NCI-H510A treated with DMSO at 0.1 percent for 48 hours (cell line): ENCODE measurements at places on chromosomes 12 and 14.

- no peak for DNase-seq
Measured at GRCh38 chr14:29553427-29553826, 374.2 kb downstream of the PRKD1 start.

- no peak for DNase-seq
Measured at GRCh38 chr12:91127751-91128150, 16.5 kb upstream of the LUM start.

DNA sequence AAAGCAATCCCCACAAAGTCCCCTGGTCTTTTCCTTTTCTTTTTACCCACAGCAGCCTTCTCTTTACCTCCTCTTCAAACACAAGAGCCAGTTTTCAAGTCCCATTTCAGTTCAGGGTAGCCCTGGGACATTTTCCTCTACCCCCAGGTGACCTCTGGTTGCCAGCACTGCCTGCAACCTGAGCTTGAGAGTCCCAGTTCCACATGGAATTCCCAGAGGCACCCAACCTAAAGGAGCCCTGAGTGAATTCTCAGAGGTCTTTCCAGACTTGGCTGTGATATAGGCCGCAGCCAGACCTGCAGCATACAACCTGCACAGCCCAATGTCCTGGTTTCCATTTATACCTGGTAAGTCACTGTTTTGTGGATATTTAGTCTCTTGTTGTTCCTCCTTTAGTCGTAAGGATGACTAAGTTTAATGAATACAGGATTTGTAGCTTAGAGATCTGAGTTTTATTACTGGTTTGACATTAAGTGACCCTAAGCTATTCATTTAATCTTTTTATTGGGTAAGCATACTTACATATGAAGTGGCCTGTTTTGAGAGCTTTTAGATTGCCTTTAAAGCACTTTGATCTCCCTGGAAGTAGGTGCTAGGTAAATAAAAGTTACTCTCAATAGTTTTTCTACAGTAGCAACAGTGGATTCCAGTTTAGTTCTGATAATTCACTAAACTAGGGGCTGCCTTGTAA is 159.8 kb downstream of the TGFB3 start:
- DNase-seq, result peak; percentile 91

DNA sequence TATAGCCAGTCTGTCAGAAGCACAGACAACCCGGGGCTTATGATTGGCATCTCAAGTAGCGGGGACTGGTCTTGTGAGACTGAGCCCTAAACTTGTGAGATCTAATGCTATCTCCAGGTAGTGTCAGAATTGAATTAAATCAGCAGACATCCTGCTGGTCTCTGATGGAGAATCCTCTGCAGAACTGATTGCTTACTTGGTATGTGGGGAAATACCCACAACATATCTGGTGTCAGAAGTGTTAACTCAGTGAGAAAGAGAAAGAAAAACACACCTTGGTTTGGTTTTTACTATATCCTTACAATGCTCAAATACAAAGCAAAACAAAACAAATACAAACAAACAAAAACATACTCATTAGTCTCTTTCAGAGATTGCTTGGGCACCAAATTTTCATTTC is 10.0 kb downstream of the SEL1L start:
- no peak for DNase-seq

DNA sequence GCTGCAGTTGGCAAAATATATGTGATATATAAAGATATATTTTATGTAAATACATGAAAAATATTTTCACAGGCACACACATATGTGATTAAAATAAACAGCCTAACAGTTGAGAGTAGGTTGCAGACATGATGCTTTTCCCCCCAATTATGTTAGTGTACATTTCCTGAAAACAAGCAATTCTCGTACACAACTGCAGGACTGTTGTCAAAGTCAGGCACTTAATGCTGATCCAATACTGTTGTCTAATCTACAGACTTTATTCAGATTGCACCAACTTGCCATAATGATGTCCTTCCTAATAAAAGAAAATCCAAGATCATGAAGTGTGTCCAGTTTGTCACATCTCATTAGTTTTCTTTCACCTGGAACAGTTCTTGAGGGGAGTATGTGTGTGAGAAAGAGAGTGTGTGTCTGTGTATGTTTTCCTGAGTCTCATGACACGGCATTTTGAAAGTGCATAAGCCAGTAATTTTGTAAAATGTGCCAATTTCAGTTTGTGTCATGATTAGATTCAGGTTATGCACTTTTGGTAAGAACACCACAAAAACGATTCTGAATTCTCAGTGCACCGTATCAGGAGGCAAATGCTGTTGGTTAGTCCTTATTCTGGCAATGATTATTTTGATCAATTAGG is 16.5 kb upstream of the SEL1L start:
- no peak for DNase-seq

GRCh38 chr12:58504143-58504938 is 416.0 kb downstream of the LRIG3 start:
- DNase-seq, result peak; percentile 40

- DNase-seq, result no peak
Measured at GRCh38 chr14:38261620-38262019, 5.7 kb upstream of the CLEC14A start.

DNA sequence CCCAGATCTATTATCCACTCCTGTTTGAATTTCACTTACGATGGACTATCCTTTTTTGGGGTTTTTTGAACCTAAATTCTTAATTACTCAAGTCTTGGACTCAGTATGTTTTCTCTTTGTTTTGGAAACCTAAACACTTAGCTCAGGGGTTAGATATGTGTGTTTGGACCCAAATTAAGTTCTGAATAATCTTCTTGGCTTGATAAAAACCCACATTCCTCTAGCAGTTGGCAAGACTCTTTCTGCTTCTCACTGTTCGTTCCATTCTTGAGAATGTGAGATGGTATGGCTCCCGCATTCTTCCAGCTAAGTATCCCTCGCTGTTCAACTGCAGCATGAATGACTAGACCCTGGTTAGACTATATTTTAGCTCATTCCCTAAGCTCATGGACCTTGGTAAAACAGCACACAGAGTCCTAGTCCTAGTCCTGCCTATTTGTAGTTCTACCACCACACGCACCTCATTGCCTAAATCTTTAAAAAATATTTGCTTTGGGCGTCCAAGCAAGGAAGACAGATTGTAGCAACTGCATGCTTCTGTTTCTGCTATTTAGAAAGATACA is 860.0 kb downstream of the RPS29 start:
- DNase-seq, result no peak

DNA sequence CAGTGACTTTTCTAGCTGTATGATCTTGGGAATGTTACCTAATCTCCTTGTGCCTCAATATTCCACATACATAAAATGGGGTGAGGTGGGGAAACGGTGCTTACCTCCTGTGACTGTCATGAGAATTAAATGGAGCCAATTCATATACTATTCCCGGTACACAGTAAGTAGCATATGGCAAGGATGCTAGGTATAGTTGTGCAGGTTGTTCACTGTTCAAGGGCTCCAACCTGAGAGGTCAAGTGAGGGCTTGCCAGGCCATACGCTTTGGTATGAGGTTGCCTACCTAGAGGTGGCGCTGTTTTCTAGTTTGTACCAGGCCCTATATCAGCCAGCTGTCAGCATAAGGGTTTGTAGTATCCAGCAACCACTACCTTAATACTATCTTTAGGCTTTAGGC is 3.6 kb upstream of the BATF start:
- no peak for DNase-seq

DNA sequence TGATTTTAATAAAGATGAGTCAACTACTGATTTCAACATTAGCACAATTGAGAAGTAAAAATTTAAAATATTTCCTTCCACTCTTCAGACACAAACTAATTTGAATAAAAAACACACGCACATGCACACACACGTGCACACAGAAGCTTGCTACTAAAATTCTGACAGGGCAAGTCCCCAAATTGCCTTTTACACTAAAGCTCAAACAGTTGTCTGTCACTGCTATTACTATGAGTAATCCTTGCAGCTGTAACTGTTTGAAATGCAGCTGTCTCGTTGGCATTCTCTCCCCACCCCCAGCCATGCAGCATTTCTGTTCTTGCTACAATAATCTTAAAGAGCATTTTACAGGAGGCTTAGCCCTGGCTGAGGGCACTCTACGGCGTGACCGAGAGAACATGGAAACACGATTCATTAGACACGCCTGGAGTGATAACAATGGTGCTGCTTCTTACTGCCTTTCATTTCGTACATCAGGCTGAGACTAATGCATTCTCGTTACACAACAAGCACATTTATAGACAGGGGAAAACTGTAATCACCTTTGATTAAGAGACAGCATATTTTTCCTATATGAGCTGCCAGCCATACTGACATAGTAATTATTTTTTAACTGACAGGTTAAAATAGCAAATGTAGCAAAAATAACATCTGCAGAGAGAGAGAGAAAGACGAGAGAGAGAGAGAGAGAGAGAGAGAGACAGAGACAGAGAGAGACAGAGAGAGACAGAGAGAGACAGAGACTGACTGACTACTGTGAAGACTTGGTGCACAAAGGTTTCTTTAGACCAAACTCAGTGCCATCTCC is 153.8 kb downstream of the MED13L start:
- DNase-seq, result peak; percentile 92

DNA sequence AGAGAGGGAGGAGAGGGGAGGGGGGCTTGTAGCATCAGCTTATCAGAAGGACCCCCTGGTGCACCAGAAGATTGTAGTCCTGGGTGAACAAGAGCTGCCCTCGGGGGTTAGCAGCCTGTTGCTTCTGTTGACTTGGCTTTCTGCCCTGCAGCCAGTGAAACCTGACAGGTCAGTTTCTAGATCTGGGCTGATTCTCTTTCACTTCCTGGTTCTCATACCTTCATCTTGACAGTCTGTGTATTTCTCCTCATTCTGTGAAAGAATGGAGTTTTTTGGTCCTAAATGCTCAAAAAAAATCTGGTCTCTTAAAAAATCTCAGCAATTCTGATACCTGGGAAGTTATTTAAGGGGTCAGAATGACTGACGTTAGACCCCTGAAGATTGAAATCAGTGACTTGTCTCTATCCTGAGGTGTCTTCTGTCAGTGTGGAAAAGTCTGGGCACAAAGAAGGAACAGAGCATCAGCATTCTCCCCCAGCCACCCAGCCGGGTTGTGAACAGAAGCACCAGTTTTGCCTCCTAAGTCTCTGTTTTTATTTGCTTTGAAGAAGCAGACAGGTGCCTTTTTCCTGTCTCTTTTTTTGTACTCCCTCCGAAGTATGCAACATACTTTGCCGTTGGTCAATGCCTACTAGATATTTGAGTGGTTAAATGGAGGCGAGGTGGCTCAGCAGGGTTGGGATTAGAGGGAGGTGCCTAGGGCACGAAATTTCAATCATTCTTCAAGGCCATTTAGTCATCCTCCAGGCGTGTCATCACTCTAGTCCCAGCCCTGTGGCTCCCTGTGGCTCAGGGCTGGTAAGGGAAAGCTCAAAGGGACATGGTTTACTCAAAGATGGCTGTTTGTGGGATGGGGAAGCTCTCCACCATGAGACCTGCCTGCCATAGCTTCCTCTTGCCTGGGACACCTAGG is 24.0 kb downstream of the TTC9 start:
- peak; percentile 62 for DNase-seq

GRCh38 chr12:3195337-3195736 is 118.2 kb downstream of the TSPAN9 start:
- no peak for DNase-seq

GRCh38 chr12:54240971-54241588 is 38.8 kb downstream of the CBX5 start:
- no peak for DNase-seq

DNA sequence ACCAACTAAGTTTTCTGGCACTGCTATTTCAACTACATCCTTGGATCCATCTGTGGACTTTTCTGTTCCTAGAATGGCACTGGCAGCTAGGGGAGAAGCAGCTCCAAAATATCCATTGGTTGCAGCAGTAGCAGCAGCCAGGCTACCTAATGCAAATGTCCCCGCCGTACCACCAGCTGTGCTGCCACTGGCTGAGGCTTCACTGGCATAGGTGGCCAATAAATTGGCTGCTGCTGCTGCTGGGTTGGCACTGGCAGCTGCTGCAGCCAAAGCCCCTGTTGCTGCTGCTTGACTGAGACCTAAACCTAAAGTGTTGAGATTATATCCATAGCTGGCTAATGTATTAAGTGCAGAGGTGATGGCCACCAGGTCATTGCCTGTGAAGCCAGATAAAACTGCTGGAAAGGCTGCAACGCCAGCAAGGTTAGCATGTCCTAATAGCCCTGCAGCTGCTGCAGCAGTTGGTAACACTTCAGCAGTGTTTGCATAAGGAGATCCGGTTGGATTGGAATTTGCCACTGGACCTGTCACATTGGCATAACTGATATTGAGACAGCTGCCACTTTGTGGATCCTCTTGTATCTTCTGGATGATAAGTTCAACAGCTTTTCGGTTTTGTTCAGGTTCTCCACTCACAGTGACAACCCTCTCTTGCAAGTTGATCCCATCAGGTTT is 149.5 kb downstream of the NOVA1 start:
- peak; percentile 93 for DNase-seq

- DNase-seq, result no peak
Measured at GRCh38 chr14:33790996-33791395, 159.9 kb downstream of the EGLN3 start.

DNA sequence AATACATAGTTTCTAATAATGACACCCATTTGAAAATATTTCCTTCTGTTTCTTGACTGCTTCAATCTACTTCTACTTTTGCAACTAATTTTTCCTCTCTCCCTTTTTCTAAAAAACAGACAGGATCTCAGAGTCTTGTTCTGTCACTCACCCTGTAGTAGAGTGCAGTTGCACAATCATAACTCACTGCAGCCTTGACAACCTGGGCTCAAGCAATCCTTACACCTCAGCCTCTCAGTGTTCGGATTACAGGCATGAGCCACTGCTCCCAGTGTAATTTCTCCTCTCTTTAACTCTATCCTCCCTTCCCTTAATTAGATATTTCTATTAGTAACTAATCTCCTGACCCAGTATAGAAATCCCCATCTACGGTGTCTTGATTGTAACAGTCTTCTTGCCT is 45.4 kb downstream of the SENP1 start:
- DNase-seq, result no peak

DNA sequence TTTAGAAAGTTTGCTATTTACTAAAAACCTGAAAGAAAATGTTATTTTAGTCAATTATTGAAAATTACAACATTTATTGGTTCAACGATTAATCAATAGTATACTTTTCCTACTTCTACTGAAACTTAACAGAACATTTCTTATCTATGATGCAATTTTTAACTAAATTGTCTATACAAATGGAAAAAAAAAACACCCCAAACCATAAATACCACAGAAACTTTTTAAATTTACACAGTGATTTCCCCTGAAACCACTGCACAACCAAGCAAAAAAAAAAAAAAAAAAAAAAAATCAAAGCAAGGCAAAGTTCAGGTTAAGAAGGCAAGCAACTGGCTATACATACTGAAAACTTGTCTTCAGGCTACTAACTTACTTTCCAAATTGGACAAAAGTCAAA is 71.9 kb upstream of the POC1B start:
- no peak for DNase-seq

DNA sequence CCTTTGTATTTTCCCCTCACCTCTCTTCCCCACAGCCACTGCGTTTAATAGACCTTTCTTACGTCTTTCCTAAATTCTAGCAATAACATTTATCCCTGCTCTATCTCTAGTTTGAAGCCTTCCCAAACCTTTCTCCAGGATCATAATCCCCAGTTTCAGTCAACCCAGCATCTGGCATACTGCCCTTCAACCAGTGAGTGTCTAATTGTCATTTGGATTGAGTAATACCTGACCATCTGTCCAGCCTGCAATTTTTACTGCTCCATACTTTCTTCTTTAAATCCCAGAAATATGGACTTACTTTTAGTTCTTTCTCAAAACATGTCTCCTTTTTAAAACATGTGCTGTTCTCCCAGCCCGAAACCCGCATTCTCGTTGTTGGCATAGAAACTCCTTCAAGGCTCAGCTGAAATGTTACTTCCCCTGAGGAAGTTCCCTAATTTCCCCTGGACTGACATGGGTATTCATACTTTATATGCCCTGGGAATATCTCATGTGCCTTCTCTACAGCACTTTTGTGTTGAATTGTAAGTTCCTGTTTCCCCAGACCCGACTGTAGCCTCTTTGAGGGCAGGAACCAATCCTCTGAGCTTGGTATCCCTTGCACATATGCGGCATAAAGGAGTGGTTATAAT is 65.1 kb upstream of the ETV6 start:
- peak; percentile 17 for DNase-seq
